ENCODE measurements at places on chromosomes 3 and 15. TPM values are rescaled to one million over a fixed set of nuclear protein-coding genes. Genes with fewer than 3 reads are reported as not detected.

The FETUB gene
- not detected for total RNA-seq

The PPP1R14D gene
- total RNA-seq = not detected

The SMAD6 gene
- total RNA-seq = 23.0 TPM

The ACOX2 gene
- total RNA-seq = 18.6 TPM

The GRK7 gene
- total RNA-seq = not detected

The LTK gene
- 0.91 TPM for total RNA-seq

The ASB14 gene
- not detected for total RNA-seq

The PAK6 gene
- 11.9 TPM for total RNA-seq

The CFAP161 gene
- 0.50 TPM for total RNA-seq

The ARRDC4 gene
- total RNA-seq = 48.7 TPM

The SSUH2 gene
- 0.44 TPM for total RNA-seq

The ADCY5 gene
- 33.6 TPM for total RNA-seq

The CCPG1 gene
- total RNA-seq = 93.8 TPM

The RTP1 gene
- total RNA-seq = not detected

The SLC28A1 gene
- total RNA-seq = 12.8 TPM

The ALS2CL gene
- 78.9 TPM for total RNA-seq

All from kidney (tissue), 22 donors.